ENCODE measurements at places on chromosomes 1 and 21. TPM values are rescaled to one million over a fixed set of nuclear protein-coding genes. Genes with fewer than 3 reads are reported as not detected.

S100A5 gene
- total RNA-seq = not detected

C1QB gene
- total RNA-seq = not detected

AIDA gene
- 73.3 TPM for total RNA-seq

MAPKAPK2 gene
- 93.8 TPM for total RNA-seq

DNA sequence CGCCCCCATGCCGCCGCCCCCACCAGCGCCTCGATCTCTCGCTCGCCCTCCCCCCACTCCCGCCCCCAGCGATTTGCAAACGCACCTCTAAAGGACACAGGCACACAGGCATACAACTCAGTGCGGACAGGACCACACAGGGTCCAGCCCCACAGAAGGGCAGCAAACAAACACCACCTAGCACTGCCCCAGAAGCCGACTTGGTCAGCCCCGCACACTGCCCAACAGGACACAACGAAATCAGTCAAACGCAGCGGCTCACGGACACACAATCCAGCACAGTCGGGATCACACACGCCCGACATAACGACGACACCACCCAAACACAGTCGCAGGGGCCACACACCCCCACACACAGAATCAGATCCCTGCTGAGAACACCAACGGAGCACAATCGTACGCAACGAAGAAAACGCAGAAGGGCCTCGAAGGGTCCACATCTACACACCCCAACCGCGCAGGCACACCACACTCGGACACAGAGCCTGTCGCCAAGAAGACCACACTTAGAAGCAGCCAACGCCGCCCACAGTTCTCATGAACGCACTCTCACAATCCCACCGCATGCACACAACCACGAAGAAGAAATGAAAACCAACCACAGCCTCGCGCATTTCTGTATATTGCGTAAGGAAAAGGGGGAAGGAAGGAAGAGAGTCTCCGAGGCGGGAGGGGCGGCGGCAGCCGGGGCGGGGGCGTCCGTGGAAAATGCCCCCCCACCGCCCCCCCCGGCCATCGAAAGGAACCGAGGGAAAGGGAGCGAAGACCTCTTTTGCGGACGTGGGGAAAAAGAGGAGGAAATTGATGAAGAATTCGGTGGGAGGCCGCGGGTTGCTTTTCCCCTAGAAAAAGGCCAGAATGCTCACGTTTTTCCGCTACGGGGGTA lies 481 bp downstream of the TAL1 start:
- peaks cover 60% of the 10 kb centered on the region for H3K27me3 ChIP-seq
- no peaks in the 10 kb centered on the region for H3K36me3 ChIP-seq
- peaks cover 8% of the 10 kb centered on the region for H3K4me1 ChIP-seq
- peak overlapping the region; percentile 78 for H3K27ac ChIP-seq

- peaks cover 10% of the 10 kb centered on the region for H3K4me1 ChIP-seq
- no peak overlapping the region for H3K27ac ChIP-seq
- peak overlapping the region; percentile 65 for H3K4me3 ChIP-seq
- no peak for DNase-seq
- no peaks in the 10 kb centered on the region for H3K27me3 ChIP-seq
Measured at GRCh38 chr1:154430903-154431302, 25.8 kb downstream of the IL6R start.

DNA sequence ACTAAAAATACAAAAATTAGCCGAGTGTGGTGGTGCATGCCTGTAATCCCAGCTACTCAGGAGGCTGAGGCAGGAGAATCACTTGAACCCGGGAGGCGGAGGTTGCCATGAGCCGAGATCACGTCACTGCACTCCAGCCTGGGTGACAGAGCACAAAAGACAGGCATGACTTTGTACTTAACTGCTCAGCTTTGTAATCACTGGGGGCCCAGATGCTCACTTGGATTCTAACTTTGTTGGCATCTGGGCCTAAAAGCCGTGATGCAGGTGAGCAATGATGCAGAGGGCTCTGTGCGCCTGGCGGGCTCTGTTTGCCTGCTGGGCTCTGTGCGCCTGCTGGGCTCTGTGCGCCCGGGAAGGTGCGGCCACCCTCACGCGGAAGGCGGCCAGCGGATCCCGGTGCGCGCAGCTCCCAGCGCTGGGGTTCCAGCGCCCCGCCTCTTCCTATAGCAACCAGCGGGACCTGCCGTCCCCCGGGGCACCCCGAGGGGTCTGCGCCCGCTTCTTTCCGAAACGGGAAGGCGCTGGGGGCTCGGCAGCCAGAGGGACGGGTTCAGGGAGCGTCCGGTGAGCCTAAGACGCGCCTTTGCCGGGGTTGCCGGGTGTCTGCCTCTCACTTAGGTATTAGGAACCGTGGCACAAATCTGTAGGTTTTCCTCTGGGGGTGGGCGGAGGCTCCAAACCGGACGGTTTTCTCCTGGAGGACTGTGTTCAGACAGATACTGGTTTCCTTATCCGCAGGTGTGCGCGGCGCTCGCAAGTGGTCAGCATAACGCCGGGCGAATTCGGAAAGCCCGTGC lies 31.7 kb downstream of the PRMT2 start:
- H3K4me1 ChIP-seq = peaks cover 4% of the 10 kb centered on the region
- H3K36me3 ChIP-seq = no peaks in the 10 kb centered on the region
- peak overlapping the region; percentile 70 for H3K27ac ChIP-seq
- H3K27me3 ChIP-seq = peaks cover 5% of the 10 kb centered on the region

DNA sequence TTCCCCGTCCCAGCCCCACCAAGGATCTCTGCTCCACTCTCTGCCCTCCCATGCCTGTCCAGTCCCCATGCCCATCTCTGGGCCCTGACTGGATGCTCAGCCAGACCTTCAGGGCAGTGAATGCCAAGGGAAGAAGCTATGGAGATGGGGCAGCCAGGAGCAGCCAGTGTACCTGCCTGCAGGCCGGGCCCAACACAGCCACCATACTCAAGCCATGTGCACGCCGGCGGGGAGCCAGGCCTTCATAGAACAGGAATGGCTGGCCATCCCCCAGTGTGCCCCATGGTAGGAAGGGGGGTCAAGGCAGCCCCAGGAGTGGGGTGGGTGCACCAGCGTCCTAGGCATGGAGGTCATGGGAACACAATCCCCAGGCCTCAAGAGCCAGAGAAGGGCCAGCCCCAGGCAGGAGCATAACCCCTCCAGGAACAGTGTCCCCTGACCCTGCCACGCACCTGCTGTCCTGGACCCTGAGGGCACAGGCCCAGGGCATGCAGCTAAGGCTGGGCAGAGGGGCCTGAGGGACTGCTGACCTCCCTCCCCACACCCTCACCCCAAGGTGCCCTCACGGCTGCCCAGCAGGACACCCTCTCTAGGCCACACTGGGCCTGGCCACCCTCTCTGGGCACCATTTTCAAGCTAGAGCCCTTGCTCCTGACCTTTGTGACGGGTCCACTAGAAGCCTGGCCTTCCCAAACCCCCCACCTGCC lies 20.3 kb upstream of the ARF1 start:
- no peaks in the 10 kb centered on the region for H3K4me1 ChIP-seq
- H3K27me3 ChIP-seq = peaks cover 18% of the 10 kb centered on the region
- DNase-seq = peak; percentile 12
- H3K27ac ChIP-seq = no peak overlapping the region

DNA sequence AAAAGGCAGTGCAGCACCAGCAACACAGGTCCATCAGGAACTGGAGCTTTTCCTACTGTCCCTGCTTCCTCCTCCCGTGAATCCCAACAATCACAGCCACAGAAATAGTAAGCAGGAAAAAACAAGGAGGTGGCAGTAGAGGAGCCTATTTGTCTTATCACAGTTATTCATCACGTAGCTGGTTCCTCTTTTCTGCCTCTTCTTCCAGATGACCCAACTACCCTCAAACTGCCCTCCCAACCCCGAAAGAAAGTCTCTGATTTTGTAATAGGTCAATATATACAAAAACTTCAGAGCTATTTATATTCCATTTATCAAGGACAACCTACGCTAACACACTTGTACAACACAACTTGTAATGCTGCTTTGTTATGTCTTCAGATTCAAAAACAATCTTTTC lies 21.4 kb downstream of the GNB1 start:
- peaks cover 12% of the 10 kb centered on the region for H3K27me3 ChIP-seq
- H3K36me3 ChIP-seq = no peaks in the 10 kb centered on the region
- DNase-seq = no peak
- H3K27ac ChIP-seq = no peak overlapping the region

GRCh38 chr1:212293579-212293978 lies 8.4 kb downstream of the PPP2R5A start:
- H3K27ac ChIP-seq = no peak overlapping the region
- DNase-seq = no peak
- no peaks in the 10 kb centered on the region for H3K36me3 ChIP-seq
- H3K4me1 ChIP-seq = no peaks in the 10 kb centered on the region
- no peak overlapping the region for H3K4me3 ChIP-seq
- H3K27me3 ChIP-seq = no peaks in the 10 kb centered on the region

DNA sequence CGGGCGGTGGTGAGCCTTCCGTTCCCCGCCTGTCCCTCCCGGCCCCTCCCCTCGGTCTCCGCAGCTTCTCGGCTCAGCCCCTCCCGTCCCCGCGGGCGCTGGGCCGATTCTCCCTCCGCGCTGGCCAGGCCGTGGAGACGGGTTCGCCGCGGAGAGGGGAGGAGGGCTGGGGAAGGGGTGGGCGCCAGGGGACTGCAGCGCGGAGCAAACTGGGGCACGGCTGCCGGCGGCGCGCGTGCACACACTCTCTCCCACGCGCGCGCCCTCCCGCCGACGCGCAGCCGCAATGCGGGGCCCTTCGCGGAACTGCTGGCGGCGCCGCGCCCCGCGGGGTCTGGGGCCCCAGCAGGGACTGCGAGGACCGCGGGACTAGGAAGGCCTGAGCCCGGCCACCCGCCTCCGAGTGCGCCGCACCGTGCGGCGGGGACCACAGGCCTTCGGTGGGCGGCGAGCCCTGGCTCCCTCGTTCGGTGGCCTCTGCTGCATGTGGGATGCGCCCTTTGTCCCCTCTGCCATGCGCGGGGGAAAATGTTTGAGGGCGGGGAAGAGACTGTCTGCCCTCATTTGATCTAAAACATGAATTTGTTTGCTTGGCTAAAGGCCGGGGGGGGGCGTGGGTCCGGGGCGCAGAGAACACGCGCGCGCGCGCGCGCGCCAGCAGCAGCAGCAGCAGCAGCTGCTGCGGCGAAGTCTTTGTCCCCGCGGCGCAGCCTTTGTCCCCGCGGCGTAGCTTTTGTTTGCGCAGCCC lies 90.7 kb upstream of the VAMP3 start:
- peak; percentile 84 for DNase-seq
- peak overlapping the region; percentile 77 for H3K4me3 ChIP-seq
- H3K27me3 ChIP-seq = peaks cover 1% of the 10 kb centered on the region

- no peak overlapping the region for H3K27ac ChIP-seq
- DNase-seq = no peak
- peaks cover 5% of the 10 kb centered on the region for H3K4me1 ChIP-seq
- peaks cover 9% of the 10 kb centered on the region for H3K27me3 ChIP-seq
Measured at GRCh38 chr1:30798389-30799232, 41.0 kb upstream of the LAPTM5 start.

GRCh38 chr1:185735701-185736064 lies 1.5 kb downstream of the HMCN1 start:
- H3K4me3 ChIP-seq = no peak overlapping the region
- DNase-seq = no peak
- H3K27ac ChIP-seq = no peak overlapping the region
- peaks cover 5% of the 10 kb centered on the region for H3K4me1 ChIP-seq

DNA sequence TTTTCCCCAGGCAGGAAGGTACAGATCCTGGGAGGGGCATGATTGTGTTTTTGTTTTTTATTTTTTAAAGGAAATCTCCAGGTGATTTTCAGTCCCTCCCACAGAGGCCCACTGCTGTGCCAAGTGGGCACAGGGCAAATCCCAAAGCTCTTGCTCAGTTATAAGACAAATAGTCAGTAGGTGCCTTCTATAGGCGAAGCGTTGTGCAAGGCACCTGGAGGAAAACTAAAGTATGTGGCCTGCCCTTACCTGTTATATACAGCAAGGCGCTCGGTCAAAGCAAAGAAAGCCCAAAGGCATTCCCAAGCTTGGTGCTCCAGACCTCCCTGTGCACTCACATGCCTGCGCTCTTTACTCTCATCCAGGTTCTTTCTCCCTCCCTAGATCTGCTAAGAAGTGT lies 81.0 kb downstream of the KCNJ15 start:
- no peak overlapping the region for H3K27ac ChIP-seq
- no peaks in the 10 kb centered on the region for H3K36me3 ChIP-seq
- no peak for DNase-seq

DNA sequence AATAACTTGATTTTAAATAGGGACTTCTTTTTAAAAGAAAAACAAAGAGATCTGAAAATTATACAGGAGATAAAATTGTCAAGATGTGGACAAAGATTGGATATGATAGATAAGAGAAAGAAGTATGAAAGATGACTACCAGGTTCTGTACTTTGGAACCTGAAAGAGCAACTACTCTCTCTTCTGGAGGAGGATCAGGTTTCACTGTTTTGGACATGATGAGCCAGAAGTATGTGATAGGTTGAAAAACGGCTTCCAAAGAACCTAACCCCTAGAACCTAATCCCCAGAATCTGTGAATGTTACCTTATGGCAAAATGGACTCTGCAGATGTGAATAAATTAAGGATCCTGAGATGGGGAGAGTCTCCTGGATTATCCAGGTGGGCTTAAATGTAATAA lies 26.2 kb downstream of the RSBN1 start:
- no peaks in the 10 kb centered on the region for H3K27me3 ChIP-seq
- H3K4me1 ChIP-seq = peaks cover 10% of the 10 kb centered on the region
- no peak overlapping the region for H3K27ac ChIP-seq
- no peak for DNase-seq

DNA sequence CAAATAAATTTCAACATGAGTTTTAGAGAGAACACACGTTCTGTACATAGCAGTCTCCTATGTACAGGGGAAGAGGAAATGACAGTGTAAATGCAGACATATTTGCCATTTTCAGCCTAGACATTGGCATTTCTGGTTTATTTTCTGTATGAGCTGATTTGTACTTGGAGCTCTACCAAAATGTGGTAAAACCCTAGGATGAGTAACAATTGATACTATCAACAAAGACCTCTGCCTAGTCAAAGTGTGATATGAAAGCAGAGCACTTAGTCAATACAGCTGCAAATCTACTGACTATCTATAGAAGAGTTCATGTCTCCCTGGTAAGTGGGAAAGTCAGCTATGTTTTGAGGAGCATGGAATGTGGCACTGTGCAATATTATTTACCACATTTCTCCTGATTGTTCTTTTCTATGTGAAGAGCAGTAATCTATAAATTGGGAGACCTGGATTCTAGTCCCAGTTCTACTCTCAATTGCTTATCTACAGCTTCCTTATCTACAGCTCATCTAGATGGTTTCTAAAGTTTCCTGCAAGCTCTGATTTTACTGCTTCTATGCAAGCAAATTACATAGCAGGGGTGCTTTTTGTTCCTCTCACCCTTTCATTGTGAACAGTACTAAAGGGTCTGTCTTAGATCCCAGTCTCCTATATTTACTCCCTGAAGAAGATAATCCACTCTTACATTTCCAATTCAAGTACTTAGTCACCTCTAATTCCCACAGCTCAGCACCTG lies 334.2 kb downstream of the NTNG1 start:
- no peak for DNase-seq
- H3K27ac ChIP-seq = no peak overlapping the region

DNA sequence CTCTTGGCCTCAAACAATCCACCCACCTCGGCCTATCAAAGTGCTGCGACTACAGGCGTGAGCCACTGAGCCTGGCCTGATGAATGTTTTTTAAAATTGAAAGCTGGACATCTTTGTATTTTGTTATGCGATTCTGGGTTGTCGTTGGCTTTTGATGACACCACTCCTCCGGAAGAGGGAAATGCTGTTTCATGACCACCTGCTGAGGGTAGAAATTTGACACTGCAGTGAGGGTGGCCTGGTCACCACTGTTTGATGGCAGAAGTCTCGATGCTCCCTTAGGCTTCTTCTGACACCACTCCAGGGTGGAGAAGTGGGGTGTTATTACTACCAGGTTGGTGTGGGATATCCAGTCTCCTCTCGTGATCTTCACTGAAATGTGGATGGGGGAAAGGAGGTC lies 357.2 kb downstream of the RGS7 start:
- no peak overlapping the region for H3K4me3 ChIP-seq
- no peaks in the 10 kb centered on the region for H3K4me1 ChIP-seq
- no peak overlapping the region for H3K27ac ChIP-seq
- H3K27me3 ChIP-seq = peaks cover 2% of the 10 kb centered on the region
- DNase-seq = no peak
- H3K36me3 ChIP-seq = no peaks in the 10 kb centered on the region

All from glutamatergic neuron (in vitro differentiated cells).